GM04504 (cell line): ENCODE measurements at places on chromosomes 13 and 19.

- no peak for DNase-seq
These were observed 178.6 kb downstream of the SHISA2 start for GRCh38 chr13:25873242-25873612.

GRCh38 chr19:7292950-7293761, 1.1 kb downstream of the INSR start:
- DNase-seq, result no peak

GRCh38 chr19:13127051-13127450, 9.0 kb downstream of the NACC1 start:
- no peak for DNase-seq

GRCh38 chr13:20446900-20447299, 78.8 kb downstream of the CRYL1 start:
- no peak for DNase-seq

- no peak for DNase-seq
These were observed 68.9 kb upstream of the FREM2 start for GRCh38 chr13:38617936-38618335.

DNA sequence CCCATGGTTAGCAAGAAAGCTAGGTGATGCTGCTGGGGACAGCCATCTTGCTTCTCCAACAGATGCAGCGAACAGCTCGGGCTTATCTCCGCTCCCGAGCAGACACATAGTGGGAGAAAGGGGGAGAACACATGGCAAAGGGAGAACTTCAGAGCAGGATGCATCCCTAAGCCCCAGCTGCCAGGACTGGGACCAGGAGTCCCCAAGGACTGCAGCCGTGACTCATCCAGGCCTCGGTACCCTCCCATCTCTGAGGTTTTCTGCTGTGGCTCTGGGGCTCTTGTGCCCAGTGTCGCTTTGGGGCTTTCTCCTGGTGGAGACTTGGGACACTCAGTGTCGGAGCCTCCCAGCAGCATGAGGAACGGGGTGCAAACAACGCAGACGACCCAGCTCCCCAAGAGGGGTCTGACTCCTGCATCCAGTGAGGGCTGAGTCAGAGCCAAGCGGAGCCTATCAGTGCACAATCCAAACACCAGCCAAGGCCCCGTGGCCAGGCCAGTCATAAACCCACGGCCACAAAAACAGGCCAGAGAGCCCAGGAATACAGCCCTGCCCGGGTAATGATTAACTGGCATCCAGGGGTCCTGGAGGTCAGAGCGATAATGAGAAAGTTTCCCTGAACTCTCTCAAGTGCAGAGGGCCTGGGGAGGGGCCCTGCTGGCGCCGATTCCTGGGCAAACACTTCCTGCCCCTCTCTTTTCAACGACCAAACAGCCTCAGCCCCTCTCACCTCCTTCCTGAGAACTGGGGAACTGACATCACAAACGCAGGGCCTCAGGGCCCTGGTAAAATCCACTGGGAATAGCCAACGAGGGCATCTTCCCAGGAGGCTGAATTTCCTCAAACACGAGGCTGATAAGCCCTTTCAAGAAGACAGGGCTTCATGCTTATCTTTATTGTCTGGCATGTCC, 202.9 kb downstream of the USP12 start:
- no peak for DNase-seq

DNA sequence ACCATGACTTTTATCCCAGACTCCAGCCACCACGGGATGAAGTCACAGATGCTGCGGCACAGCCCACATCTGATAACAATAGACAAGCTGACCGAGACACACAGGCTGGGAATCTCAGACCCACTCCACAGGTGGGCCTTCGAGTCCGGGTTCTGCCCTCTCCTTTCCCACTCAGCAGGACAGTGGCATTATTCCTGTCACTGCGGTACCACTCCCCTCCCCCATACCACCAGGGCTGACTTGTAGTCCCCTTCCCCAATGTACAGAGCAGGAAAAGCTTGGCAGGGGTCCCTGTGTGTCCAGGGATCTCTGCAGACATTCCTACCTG, 179 bp upstream of the AMER2 start:
- no peak for DNase-seq
